ENCODE measurements at places on chromosomes 7 and 10.
A peak's percentile ranks its signal among the peaks of the same experiment; 100 is the strongest.

- ATAC-seq: peak; percentile 22
These were observed 28.2 kb downstream of the PHYH start for GRCh38 chr10:13271552-13272163.

DNA sequence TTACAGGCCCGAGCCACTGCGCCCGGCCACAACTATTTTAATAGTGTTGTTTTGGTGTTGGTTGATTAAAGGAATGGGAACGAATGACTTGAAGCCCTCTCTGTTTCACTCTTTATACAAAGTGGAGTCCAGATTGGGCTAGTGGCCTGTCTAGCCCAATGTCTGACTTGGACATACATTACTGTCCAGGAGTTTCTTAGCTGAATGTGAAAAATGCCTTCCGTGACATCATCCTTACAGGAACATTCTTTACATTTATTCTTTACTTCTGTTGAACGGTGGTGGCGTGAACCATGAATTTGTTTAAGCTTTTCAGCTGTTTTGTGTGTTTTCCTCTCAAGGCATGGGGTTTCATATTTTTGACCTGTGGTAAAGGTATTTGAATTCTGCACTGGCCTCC is 67.9 kb downstream of the DAGLB start:
- no peak for ATAC-seq

- ATAC-seq: no peak
These were observed 1.4 kb upstream of the DHTKD1 start for GRCh38 chr10:12067336-12067735.

DNA sequence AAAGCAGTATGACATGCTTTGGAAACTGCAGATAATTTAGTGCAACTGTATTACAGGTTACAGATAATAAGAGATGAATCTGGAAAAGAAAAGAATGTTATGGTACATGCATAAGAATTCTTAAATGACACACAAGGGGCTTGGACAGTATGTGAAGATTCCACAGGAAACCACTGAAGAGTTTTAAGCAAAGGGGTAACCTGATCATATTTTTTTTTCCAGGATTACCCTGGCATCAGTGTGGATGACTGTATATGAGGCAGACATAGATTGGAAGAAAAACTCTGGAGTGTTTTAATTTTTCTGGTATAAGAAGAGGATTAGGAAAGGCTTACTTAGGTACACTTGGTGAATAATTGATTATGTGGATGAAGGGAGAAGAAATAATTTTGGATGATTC is 8.1 kb downstream of the TFPI2 start:
- no peak for ATAC-seq

DNA sequence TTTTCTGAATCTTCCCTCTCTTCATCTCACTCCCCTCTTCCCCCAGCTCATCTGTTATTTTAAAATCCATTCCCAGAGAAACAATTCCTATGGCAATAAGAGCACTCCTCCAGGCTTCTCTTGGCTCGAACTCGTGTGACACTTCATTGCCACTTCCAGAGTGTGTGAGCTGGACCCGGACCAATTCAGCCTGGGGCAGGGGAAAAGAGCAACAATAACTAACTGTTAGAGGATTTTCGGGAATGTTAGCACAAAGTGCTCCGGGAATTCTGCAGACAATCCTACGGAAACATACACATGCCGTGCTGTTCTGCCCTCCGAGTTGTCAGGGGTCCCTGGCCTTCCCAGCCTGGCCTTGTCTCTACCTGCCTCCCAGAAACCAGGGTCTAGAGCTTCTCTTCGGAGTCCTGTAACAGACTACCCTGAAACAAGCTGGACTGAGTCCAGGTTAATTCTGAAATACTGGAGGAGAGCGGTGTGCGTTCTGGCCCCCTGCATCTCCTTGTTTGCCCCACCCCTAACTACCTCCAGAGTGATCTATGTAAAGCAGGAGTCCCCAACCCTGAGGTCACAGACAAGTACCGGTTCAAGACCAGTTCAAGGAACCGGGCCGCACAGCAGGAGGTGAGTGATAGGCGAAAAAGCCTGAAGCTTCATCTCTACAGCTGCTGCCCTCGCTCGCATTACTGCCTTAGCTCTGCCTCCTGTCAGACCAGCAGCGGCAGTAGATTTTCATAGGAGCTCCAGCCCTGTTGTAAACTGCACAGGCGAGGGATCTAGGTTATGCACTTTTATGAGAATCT is 11.3 kb downstream of the COL26A1 start:
- ATAC-seq: peak; percentile 13

- peak; percentile 45 for ATAC-seq
These were observed 57.0 kb upstream of the PFKP start for GRCh38 chr10:3010334-3010733.

DNA sequence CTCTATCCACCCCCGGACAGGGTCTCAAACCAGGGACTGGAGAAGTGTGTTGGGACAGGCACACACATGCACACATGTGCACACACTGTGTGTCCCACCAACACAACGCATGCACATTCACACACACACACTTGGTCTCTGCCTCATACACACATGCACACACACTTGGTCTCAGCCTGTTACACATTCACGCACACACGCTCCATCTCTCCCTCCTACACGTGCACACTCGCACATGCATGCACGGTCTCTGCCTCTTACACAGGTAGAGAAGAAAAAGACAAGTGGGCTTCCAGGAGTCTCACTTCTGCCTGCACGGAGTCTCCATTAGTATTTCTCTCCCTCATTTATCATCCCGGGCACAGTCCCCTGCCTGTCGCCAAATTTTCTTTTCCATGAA is 171.2 kb downstream of the EBF3 start:
- ATAC-seq: no peak

Data from motor neuron (in vitro differentiated cells).